ENCODE measurements at places on chromosomes 12 and 14.

DNA sequence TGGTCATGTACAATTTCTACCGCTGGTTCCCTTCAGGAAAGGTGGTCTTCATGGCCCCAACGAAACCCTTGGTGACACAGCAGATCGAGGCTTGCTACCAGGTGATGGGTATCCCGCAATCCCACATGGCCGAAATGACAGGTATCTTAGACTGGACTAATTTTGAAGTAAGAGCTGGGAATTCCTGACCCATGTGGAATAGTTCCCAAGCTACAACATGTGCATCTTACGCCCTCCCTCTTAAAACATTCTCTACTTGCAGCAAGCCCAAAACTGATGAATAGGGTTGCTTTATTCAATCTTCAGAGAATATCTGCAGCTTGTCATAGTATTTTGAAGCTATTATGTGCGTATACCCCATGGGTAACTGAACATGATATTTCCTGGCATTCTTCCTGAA, 669 bp downstream of the FANCM start:
- no peak for DNase-seq

GRCh38 chr14:60514741-60515491, 6.0 kb downstream of the SIX6 start:
- peak; percentile 55 for DNase-seq

DNA sequence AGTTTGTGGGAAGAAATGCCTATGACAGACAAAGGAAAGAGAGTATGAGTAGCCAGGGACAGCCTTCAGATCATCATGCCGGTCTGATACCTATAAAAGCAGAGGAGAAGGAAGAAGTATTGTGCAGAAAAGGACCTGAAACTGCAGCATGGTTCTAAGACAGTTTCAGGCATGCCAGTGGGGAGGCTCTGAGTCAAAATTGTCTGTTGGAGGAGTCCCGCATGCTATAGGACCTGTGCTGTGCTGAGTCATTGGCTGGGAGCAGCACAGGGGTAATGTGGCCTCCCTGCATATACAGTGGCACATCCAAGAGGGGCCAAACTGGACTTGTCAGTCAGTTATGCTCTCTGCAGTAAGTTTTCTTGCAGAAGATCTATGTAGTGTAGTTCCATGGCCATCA, 40.7 kb downstream of the NEUROD4 start:
- no peak for DNase-seq

- DNase-seq = peak; percentile 87
Observed at GRCh38 chr12:92745856-92746550, 43.2 kb downstream of the PLEKHG7 start.
